ENCODE measurements at places on chromosomes 11 and 22. TPM values are rescaled to one million over a fixed set of nuclear protein-coding genes. Genes with fewer than 3 reads are reported as not detected.
A peak's percentile ranks its signal among the peaks of the same experiment; 100 is the strongest.

DNA sequence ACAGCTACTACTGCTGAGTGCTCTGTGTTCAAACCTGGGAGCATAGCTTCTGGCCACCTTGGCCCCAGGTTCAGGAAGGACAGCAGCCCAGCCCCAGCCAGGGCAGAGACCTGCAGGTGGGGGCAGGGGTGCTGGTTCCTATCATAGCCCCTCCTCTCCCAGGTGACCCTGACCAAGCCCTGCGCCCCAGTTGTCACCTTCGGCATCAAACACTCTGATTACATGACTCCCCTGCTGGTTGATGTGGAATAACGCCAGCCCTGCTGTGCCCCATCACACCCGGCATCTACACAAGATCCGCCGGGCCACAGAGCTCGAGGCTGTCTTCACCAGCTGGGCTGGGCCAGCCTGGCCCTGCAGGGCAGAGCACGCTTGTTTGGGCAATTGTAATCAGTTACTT lies 6.9 kb downstream of the SCGB1C1 start:
- DNase-seq = no peak

GRCh38 chr11:128133501-128133900 lies 453.9 kb downstream of the ETS1 start:
- DNase-seq = peak; percentile 62

DNA sequence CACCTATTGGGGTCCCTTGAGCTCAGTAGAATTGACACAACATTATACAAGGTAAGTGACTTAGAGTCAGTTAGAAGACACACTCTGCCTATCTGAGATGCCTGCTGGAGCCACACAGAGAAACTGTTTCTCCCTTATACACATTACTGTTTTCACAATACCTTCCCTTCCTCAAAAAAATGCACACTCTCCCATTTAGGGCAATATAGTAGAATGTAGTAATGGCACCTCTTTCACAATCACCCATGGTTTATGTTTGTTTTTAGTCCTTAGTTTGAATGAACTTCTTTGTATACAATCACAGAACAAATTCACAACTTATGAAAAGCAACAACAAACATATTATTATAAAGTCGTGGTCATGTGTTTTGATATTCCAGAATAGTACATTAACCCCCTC lies 14.3 kb downstream of the OR52H1 start:
- DNase-seq = no peak

- DNase-seq = no peak
Measured at GRCh38 chr11:12818333-12819015, 144.3 kb downstream of the TEAD1 start.

DNA sequence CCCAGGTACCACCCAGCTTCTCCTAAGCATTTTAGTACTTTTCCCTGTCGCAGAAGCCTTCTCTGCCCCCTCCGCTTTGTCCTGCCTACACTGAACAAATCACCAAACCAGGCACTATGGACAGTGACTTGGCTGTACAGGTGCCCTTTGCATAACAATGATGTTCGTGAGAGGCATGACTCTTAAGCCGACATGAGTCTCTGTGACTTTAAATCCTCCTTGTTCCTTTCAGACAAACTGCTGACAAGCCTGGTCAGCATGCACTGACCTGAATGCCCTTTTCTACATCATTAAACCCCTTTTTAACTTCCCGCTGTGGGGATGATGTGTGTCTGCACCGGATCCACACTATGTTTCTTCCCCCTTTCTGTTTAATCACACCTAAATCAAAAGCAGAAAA lies 16.6 kb downstream of the CAVIN3 start:
- DNase-seq = no peak

GRCh38 chr11:10655227-10655626 lies 38.3 kb downstream of the IRAG1 start:
- DNase-seq = no peak

GRCh38 chr11:19719960-19720359 lies 7.3 kb downstream of the NAV2 start:
- DNase-seq = no peak

GRCh38 chr11:58980159-58980843 lies 41.0 kb downstream of the GLYATL1 start:
- DNase-seq = no peak

Gene RAB3IL1
- 19.6 TPM for total RNA-seq

Data from tongue (tissue), 3 donors.